ENCODE measurements at places on chromosomes 13 and 19.
A peak's percentile ranks its signal among the peaks of the same experiment; 100 is the strongest.

DNA sequence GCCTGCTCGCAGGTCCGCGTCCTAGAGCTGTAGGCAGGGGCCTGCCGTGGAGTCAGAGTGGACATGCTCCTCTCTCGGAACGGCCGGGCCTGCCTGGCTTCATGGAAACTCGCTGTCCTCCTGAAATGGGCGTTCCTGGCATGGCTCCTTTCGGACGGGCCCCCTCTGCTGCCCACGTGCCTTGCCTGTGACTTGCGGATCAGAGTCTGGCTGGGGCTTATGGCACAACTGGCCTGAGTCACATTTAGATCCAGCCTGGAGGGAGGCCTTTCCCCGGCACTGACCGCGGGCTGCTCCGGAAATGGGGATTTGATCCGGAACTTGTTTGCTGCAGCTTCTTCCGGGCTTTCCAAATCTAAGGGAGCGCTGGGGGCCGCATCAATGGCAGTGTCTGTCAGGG lies 28.1 kb downstream of the THSD1 start:
- DNase-seq, result no peak

GRCh38 chr13:97780486-97780885 lies 173.0 kb upstream of the IPO5 start:
- DNase-seq, result no peak

DNA sequence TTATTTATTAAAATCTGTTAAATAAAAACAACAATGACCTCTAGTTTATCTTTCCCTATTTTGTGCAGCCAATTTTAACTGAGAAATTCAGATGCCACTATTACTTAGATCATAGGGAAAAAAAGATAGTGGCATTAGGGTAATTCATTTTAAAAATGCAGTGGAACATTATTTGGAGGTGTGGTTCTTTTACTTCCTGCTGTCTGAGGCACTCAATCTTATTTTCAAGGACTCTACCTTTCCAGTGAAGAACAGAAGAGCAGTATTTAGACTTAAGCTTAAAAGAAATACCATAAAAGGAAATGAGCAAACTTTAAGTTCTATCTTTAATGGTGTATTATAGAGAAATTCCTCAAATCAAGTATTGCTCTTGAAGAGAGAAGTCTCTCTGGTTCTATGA lies 342.6 kb upstream of the KLF12 start:
- DNase-seq, result no peak

- peak; percentile 54 for DNase-seq
These were observed 524 bp downstream of the NAA16 start for GRCh38 chr13:41311406-41312175.

DNA sequence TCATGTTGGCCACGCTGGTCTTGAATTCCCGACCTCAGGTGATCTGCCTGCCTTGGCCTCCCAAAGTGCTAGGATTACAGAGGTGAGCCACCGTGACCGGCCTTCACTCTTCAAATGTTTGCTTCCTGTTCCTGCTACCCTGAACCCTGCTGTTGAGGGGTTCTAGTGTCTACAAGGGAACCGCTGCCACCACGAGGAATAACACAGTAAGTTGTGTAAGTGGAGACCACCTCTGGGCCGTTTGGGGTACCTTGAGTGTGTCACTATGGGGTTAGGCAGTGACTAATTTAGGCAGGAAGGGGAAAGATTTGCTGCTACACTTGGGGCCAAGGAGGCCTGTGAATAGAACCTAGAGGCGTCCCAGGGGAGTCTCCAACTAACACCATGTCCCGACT lies 2.2 kb upstream of the MYADM start:
- no peak for DNase-seq

- DNase-seq, result no peak
These were observed 21.8 kb upstream of the ARGLU1 start for GRCh38 chr13:106589716-106590115.

DNA sequence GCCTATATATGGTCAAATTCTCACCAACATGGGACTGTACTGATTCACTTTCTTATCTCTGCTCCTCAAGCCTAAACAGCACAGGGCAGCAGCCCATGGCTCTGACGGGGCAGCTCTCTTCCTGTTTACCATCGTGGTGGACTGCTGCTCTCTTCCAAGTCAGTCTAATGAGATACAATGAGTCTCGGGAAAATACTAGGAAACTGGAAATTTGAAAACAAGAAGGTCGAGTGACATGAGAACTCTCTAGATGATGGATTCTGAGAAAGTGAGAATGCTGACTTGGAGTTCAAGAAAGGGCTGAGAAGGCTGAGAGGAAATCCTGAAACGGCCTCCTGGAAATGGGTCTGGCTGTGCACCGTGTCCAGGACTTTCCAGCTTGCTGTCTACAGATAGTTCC lies 122.8 kb upstream of the ARGLU1 start:
- no peak for DNase-seq
